Non-pigmented ciliary epithelial cell (primary cell): ENCODE measurements at places on chromosomes 5 and 9.

DNA sequence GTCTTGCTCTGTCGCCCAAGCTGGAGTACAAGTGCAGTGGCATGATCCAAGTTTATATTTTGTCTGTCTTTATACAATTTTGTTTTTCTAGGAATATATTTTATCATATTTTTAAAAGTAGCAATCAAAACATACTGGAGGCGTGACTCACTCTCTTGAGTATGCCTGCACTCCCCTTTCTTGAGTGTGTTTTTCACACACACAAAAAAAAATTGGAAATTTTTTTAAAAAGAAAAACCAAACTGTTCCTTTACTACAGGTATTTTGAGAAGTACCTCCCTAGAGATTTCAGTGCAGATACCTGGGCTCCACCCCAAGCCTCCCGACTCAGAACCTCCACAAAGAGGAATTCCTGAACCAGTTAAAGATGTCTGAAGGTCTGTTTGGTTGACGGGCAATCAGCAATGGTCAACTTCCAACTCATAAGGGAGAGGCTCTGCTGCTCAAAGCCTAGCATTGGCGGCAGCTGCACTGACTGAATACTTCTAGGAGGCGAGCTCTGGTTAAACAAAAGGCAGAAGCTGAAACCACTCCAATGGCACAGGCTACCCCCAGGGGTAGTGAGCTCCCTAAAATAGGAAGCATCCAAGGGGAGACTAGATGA, 27.4 kb downstream of the PDE6A start:
- DNase-seq: no peak

DNA sequence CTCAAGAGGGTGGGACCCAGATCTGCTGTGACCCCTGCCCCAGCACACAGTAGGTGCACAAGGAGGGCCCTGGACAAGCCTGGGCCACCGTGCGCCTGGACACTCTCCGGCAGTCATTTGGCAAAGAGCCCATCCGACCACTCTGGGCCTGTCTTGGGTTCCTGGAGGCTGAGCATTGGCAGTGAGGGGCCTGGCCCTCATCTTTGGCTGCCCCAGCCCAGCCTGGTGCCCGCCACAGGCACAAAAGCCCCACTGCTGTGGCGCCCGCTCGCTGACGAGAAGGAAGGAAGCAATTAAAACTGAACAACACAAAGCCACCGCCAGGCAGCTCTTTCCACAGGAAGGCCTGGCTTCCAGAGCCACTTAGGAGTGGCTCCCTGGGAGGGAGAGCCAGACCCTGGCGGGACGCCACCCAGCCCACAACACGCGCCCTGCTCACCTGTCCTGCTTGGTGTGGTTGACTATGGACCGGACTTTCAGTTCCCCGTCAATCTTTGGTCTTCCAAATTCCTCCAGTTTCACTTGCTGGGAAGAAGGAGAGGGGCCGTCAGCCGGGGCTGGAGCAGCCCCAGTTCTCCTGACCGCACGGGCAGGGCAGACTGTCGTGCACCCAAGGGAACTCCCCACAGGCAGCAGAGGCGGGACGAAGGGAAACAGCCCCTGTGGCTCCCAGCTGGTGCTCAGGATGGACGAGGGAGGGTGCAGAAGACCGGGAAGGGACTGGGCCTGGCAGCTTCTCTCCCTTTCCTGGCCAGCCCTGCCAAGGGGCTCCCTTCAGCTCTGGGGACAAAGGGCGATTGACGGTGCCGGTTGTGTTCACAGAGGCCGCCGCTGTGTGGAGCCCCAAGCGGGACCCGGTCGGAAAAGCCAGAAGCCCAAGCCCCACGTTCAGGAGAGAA, 50.9 kb upstream of the SARDH start:
- DNase-seq: no peak

DNA sequence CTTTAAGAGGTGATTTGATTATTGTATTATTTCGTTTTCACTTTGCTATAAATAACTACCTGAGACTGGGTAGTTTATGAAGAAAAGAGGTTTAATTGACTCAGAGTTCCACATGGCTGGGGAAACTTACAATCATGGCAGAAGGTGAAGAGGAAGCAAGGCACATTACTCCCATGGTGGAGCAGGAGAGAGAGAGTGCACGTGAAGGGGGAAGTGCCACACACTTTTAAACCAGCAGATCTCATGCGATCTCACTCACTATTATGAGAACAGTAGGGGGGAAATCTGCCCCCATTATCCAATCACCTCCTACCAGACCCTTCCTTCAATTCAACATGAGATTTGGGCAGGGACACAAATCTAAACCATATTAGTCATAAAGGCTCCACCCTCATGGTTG, 36.1 kb upstream of the NDFIP1 start:
- no peak for DNase-seq

GRCh38 chr5:151547364-151547763, 43.8 kb downstream of the FAT2 start:
- DNase-seq: no peak

DNA sequence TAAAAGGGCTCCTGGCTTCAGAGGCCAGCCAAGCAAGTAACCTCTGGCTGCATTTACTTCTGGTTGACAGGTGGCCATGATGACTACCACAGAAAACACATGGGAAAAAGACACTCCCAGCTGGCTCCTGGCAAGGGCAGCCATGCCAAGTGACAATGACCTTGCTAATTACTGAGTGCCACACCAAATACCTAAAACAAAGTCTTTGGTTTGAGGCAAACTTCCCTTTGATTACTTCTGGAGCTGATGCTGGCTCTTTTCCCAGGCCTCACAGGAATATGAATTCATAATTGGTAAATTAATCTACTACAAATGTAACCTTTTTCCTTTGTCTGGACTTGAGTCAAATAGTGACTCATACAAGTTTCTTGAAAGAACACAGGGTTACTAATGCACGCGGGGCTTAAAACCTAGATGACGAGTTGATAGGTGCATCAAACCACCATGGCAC, 61.0 kb downstream of the LPAR1 start:
- no peak for DNase-seq

DNA sequence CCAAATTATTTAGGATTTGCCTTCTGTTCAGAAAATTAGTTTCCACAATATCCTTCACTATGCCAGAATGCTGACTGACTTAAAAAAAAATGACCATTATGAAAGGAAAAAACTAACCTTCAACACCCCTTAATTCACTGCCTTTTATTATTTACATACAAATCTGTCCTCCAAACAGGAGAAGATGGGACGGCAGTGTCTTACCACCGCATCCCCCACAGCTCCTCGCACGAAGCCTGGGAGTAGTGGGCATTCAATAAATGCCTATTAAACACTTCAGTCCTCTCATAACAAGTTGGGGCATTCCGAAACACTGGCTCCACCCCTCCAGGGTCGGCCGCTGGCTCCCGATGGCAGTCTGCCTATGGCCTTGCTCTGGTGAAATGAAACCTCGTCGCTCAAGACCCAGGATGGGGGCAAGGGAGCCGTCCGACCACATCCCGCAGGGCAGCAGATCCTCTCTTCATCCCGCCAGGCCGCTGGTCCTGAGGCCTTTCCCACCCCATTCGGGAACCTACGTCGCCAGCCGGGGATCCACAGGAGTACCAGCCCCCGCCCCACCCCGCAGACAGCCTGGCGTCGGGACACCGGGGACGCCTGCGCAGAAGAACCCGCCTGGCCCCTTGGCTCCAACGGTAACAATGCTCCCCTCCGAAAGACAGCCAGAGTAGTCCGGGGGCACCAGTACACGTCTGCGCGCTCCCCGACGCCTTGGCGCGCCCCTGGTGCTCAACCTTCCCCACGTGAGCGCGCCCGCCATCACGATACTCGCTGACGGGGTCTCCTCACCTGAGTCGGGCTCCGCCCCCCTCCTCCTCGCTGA, 613 bp downstream of the ZBTB5 start:
- no peak for DNase-seq

DNA sequence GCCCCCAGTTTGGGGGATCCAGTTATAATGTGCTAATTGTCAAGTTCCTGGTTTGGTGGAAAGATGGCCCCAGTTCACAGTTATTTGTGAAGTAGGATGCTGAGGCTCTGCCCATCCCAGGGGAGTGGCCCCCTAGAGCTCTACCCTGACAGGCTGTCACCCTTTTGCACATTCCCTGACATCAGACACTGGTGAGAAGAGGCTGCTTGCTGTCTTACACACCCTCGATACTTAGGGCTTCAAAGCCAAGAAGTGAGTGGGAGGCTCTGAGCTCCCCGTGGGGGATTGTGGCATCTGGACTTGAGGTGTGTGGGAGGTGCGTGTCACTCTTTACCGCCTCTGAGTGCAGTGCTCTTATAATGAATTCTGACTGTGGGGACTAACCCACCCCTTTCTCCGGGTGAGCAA, 168.5 kb downstream of the DOCK2 start:
- no peak for DNase-seq

DNA sequence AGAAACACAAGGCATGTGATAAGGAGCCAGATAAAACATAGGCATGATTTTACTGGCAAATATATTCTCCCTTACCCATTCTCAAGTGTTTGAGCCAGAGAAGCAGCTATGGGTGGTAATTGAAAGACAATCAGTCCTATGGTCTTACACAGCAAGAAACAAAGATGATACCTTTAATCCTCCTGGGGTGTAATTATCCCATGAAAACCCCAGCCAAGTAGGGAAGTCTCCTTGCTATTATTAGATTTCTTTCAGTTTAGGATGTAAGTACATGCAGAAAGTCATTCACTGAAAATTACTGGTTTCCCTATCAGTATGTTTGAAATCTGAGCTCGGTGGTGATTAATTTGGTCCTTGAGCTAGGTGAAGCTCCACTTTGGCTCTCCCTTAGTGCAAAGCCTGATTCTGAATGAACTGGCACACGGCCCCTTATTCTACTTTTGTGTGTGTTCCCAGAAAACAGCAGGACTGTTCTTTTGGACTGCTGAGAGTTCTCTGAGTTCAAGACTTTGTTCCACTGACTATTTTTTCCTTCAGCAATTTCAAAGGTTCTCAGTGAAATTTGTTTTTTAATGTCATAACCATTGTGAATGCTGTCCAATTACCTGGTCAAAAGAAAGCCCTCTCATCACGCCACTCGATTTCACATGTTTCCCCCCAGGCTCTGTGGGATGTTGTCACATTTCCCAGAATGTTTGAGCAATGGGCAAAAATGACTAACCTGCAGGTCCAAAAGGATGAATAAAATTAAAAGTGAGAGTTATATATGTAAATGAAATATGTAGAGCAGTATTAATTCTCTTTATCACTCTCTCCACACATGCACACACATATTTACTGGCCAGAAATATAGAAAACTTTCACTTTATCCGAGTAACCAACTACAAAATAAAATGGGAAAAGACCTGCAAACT, 343.0 kb downstream of the RAB3C start:
- no peak for DNase-seq

DNA sequence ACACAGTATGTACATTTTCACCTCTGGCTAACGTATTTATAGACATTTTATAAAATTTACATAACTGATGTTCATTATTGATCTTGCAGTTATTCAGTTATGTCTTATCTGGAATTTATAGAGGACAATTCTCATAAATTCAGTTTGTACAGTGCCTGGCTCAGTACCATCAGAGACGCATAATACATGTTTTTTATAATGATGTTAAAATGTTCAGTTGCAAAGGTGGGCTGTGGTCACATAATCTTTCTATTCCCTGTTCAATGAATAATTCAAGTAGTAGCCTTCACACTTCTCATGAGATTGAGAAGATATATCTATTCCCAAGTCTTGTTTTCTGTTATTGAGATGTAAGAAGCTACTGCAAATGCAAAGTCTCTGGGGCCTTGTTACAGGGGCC, 393.1 kb upstream of the ARRDC3 start:
- no peak for DNase-seq

DNA sequence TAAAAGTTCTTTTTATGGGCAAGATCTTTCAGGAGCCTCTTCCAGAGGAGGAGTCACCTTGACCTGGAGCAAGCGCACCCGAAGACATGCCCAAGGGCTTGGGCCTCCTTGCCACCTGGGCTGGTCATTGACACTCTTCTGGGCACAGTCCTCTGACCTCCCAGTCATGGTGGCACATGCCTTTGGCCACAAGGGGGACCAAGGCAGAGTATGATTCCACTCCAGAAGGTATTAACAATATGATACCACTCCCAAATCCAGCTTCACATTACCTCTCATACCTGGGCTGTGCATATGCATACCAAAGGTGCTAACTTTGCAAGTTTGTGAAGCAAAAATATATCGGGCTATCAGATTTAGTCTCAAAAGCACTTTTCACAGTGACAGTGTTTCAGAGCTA, 84.6 kb downstream of the MAST4 start:
- DNase-seq: no peak

DNA sequence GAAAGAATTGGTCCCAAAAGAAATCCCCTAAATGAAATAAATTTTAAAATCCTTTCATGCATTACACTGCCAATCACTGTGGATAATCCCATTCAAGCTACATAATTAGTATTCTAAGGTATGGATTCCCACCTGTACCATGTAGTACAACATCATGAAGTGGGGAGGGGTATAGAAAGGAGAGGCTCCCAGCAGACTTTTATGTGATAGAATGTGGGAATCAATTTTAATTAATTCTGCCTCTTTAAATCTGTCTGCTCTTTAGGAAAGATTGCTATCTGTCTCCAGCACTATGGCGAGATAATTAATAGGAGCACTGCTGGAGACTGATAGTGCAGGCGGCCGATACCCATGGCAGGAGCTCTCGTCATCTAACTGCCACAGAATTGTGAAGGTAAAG, 95.4 kb downstream of the CDH12 start:
- no peak for DNase-seq

DNA sequence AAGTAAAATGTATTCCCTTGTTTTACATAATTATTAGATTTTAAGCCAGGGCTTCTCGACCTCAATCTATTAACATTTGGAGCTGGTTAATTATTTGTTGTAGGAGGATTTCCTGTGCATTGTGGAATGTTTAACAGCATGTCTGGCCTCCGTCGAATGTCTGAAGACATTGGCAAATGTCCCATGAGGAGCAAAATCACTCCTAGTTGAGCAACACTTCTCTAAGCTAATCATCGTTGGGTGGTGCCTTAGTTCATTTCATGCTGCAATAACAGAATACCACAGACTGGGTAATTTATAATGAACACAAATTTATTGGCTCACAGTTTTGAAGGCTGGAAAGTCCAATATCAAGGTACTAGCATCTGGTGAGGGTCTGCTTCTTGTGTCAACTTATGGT, 13.4 kb upstream of the VPS13A start:
- DNase-seq: no peak

- no peak for DNase-seq
Observed at GRCh38 chr5:154315196-154315595, 124.7 kb downstream of the GALNT10 start.

GRCh38 chr9:112873773-112874405, 16.8 kb downstream of the SLC46A2 start:
- no peak for DNase-seq

- no peak for DNase-seq
Observed at GRCh38 chr5:61588216-61588615, 256.2 kb downstream of the ZSWIM6 start.

DNA sequence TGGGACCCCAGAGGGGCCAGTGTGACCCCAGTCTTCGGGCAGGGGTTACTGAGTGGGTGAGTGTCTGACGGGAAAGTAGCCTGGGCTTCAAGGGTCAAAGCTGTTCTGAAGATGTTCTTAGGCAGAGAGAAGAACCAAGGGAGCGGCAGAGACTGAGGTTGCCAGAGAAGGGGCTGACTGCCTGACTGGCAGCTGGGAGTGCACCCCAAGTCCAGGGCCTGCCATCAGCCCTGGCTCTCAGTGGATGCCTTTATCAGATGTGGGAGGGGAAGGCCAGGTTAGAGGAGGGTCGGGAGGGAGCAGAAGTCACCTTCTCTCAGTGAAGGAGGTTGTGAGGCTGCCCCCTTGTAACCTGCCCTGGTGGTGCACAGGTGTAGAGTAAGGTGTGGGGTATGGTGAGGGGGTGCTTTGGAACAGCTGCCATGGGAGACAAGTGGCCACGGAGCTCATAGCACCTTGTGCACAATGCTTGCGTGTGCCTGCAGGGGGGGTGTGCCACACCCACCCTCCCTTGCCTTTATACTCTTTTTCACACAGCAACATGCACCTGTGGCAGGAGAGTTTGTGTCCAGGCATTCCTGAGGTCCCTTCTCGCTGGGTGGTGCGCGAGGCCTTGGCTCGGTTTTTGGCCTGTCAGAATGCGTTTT, 18.9 kb downstream of the RALGPS1 start:
- DNase-seq: no peak
